ENCODE measurements at places on chromosomes 4 and X.
A peak's percentile ranks its signal among the peaks of the same experiment; 100 is the strongest.

DNA sequence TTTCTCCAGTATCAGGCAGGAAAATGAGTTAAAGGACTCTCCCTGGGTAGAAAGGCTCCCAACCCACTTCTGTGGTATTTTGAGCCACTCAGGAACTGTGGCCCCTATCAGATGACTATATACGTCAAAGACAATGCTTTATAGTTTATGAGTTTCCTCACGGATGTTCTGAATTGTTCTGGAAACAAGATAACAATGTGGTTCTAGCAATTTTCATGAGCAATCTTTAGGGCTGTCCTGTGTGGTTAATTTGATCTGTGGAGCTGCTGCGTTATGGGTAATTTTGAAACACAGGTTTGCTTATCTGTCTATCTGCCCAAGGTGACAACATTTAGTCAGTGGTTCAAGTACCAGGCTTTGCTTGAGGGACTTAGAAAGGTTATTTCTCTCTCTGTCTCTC is 46.7 kb upstream of the IL2 start:
- no peak for DNase-seq

- no peak for DNase-seq
These were observed 594.7 kb upstream of the GALNT7 start for GRCh38 chr4:172573899-172574298.

DNA sequence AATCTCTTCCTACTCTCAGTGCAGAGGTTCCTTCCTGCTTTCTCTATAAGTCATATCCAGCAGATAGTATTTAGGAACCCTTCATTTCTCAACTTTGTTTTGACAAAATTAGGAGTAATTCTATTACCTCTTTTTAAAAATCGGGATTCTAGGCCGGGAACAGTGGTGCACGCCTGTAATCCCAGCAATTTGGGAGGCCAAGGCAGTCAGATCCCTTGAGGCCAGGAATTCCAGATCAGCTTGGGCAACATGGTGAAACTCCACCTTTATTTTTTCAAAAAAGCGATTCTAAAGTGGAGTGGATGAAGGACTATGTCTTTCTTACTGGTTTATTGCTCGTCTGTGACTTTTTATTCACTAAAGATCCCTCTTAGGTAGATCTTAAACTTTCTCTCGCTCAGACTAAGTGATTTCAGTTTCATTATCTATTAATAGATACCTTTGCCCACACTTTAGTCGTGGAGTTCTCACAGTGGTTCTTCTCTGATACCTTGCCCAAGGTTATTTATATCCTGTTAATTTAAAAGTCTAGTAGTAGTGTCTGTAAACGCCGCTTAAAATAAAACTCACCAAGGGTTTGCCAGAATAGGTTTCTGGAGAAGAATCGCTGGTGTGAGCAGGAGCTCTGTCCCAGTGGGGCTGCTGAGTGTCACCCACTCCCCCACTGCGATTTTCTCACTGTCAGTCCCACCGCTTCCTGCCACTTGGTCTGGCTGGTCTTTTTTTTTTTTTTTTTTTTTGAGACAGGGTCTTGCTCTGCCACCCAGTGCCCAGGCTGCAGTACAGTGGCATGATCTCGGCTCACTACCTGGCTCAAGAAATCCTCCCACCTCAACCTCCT is 27.0 kb upstream of the TMEM131L start:
- no peak for DNase-seq

GRCh38 chr4:16686195-16686594 is 212.2 kb downstream of the LDB2 start:
- DNase-seq: no peak

DNA sequence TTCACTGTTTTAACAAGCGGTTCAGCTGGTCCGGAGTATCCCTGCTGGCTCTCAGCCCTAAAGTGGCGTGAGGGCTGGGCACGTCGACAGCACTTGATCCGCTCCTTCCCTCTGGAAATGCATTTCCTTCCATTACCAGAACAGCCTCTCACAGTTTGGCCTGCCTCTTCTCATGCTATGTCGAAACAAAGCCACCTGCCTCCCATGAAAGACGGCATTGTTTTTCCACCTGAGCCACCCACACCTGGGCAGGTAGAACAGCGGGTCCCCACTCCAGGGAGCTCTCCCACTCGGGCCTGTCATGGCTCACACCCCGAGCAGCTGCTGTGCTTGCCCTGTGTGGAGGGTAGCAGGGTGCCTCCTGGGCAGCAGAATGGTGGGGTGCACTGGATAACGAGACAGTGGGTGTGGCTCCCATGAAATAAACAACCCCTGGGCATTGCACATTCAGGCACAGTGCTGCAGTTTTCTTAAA is 86.2 kb downstream of the FHDC1 start:
- DNase-seq: no peak

- no peak for DNase-seq
These were observed at the start of gene UNC5C for GRCh38 chr4:95548738-95549245. UNC5C (minus strand) TSS chr4:95548973.

DNA sequence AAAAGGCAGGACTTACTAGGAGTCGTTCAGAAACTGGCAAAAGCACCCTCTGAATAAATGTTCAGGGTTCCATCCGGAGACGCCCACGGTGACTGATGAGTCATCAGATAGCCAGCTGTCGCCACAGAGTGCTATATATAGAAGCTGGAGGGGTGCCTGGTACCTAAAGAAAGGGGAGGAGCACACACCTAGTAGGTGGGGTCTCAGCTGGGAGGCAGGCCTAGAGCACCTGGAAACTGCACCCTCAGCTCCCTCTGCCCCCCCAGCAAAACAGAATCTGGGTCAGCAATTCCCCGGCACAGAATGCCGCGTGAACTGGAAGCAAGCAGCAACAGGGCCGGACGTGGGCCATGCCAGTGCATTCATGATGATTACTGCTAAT is 242.0 kb downstream of the BCOR start:
- peak; percentile 69 for DNase-seq

- DNase-seq: no peak
These were observed 125.2 kb downstream of the STIM2 start for GRCh38 chr4:26985873-26986272.

DNA sequence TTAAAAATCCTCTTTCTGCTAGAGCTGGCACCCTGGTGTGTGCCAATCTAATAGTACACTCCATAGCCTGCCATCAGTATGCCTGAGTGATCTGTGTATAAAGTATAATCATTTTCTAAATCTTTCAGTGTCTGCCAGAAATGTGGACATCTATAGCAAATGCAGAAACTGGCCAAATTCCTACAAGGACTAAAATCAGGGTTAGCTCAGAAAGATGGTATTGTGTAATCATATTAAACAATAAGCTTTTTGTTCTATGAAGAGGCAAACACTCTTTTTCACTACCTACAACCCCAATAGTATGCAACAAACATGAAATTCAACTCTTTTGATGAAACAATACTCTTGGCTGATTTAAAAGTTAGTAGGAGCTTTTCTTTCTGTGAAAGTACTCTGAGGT is 7.7 kb upstream of the TXLNG start:
- DNase-seq: no peak

GRCh38 chr4:171676555-171677215 is 136.5 kb upstream of the GALNTL6 start:
- DNase-seq: no peak

GRCh38 chr4:164081801-164082200 is 587.3 kb downstream of the TMA16 start:
- DNase-seq: no peak

- DNase-seq: no peak
These were observed 51.3 kb upstream of the ATXN3L start for GRCh38 chrX:13371186-13371585.

DNA sequence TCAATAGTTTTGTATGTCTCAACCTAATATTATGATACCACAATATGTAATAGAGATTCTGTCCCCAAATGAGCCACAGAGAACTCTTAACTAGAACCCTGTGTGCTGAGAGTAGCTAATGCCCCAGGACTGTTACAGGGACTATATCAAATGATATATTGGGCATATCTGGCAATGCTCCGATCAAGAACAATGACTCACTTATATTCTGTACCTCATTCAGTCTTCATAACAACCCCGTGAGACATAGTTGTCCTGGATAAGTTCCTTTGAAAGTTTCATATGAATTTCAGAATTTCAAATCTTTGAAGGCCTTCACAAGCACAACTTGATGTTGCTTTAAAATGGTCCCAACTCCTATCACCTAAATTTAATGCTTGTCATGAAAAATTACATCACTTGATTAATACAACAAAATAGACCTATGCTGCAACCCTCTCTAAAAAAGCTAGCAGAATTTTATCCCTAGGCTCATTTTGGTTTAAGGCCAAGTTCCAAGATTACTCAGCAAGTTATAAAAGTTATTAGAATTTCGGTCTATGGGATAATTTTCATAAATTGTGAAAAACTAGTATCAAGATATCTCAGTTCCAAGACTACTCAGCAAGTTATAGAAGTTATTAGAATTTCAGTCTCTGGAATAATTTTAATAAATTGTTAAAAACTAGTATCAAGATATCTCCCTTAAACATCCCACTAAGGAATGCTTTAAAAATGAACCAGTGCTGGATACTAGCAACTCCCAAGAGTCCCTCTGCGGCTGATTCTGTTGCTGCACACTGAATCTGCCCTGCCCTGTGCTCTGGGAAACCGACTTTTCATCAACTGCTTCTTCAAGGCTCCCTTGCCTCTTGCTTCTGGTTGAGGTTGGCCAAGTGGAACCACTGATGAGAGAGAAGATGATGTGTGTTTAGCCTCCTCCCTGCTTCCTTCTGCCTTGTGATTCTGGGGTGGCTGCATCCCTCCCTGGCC is 6.0 kb upstream of the ANXA3 start:
- DNase-seq: no peak

- no peak for DNase-seq
These were observed 204.7 kb upstream of the CASK start for GRCh38 chrX:42128020-42128419.

DNA sequence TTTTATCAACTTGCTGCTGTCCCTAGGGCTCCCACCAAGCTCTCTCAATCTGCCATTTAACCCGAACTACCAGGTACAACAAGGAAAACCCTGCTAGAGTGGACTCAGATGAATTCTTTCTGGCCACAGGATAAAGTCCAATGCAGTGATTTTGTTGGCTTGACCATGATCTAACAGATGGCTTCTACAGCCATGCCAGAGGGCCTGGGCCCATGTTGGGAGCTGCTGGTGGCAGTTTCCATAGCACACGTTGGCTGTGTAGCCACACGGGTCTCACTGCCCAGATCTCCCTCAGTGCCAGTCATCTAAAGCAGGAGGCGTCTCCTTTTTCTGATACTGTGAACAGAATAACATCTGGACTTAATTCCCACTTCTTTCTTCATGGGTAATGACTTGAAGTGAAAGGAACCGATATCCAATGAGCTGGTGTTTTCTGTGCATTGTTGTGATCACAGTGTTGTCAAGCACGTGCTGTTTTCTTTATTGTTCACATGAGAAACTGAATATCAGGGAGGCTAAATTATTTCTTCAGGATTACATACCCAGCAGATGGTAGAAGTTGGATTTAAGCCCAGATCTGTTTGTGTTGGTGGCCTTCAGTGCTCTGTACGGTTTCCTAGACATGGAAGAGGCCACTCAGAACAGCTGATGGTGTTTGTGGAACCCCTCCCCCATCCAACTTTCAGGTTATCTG is 85.2 kb upstream of the CLCN4 start:
- no peak for DNase-seq

GRCh38 chr4:98586291-98586961 is 72.0 kb downstream of the TSPAN5 start:
- DNase-seq: no peak

- DNase-seq: no peak
These were observed 1028.1 kb downstream of the C4orf33 start for GRCh38 chr4:130124066-130124465.

GRCh38 chr4:6221301-6221850 is 21.0 kb upstream of the JAKMIP1 start:
- no peak for DNase-seq

GRCh38 chr4:184099535-184099966 is 118.1 kb downstream of the ENPP6 start:
- DNase-seq: no peak

DNA sequence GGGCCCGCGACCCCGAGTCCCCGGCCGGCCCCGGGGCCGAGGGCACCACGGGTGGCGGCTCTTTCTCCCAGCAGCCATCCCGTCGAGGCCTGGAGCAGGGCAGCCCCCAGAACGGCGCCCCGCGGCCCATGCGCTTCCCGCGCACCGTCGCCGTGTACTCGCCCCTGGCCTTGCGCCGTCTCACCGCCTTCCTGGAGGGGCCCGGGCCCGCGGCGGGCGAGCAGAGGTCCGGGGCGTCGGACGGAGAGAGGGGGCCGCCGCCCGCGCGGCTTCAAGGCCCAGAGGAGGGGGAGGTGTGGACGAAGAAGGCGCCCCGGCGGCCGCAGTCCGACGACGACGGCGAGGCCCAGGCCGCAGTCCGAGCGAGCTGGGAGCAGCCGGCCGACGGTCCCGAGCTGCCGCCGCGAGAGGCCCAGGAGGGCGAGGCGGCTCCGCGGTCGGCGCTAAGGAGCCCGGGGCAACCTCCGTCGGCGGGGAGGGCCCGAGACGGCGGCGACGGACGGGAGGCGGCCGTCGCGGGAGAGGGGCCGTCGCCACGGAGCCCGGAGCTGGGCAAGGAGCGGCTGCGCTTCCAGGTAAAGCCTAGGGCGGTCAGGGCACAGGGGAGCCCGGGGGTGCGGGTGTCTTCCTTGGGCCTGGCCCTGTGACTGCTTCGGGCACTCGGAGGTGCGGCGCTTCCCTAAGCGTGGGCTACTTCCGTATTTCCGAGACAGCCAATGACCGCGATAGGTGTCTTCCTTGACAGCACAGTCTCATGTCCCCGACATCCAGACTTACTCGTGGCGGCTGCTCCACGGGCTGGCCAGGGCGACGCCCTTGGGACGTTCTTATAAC is 845 bp downstream of the ZAR1 start:
- no peak for DNase-seq

DNA sequence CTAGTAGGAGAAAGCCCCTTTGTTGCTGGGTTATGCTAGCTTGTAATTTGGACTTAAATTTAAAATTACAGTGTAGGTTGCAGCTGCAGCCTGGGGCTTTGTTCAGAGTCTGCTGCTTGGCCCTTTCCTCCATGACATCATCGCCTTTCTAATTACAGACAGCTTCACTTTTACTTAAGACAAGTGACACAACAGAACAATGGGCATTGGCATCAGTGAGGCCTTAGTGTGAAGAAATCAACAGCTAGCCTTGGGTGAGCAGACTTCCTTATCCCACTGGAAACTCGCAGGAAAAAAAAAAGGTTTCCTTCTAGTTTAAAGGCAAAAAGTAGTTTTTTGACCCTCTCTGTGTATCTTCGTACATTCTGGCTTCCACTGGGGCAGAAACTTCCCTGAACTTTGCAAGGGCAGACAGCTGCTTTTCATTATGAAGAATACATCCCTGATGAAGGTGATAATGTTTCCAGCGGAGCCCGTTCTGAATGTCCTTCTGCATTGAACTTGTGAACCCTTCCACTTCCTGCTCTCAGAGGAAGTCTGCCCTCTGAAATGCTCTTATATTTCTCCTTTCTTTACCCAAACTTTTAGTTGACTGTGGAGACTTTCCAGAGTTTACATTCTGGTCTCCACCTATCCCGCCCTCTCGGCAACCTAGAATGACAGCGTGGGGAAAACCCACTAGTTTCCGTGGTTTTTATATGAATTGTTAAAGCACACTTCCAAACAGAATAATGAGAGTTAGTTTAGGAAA is 123.2 kb upstream of the FAM9C start:
- peak; percentile 14 for DNase-seq

DNA sequence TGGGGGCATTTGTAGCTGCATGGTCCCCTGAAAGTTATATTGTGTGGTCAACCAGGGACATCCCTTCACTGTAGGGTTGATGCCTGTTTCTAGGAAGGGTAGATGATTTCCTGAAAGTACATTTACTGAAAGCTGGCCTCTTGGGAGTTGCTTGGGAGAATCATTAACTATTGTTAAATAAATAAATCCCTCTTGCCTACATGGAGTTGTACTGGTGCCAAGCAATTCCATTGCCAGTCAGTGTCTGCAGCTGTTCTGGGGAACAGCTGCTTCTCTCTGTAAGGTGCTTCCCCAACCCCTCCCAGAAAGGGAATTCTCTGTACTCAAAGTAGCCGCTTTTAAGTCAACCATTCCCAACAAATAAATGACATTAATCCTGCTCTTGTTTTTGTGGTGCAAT is 51.1 kb downstream of the C4orf51 start:
- no peak for DNase-seq
